ENCODE measurements at places on chromosomes 6 and 20.

GRCh38 chr6:36590237-36590636 is 3.9 kb upstream of the SRSF3 start:
- DNase-seq = no peak

GRCh38 chr20:45950330-45950646 is 15.8 kb downstream of the PCIF1 start:
- no peak for DNase-seq

DNA sequence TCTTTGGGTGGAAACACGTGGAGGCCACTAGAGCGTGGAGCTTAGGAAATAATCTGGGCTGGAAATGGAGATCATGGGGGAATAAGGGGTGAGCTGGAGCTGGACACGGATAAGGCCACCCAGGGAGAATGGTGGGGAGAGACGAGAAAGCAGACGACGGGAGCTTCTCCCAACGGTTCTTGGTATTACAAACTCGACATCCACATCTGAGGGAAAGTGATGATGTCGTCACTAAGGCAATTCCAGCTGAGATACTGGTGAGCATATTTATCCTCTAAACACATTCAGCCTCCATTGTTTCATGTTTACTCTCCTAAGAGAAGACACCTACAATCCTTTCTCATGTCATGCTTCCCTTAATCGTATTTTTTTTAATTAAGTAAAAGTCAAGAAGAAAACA is 50.2 kb upstream of the SNX9 start:
- DNase-seq = no peak

DNA sequence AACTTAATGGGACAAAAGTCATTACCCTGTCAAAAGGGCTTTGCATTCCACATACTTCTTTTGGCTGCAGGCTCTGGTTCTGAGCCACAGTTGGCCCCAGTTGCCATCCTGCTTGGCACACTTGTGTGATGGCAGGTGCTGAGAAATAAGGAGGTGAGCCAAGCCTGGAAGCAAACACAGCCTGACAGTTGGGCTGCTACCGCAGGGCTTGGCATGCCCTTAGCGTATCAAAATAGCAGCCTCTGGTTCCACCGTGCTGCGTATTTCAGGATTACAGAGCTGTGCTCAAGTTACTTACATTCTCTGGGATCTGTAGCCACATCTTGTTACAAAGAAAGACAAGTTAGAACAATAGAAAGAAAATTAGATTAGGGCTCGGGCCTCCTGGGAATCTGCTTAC is 11.1 kb downstream of the MTHFD1L start:
- no peak for DNase-seq

DNA sequence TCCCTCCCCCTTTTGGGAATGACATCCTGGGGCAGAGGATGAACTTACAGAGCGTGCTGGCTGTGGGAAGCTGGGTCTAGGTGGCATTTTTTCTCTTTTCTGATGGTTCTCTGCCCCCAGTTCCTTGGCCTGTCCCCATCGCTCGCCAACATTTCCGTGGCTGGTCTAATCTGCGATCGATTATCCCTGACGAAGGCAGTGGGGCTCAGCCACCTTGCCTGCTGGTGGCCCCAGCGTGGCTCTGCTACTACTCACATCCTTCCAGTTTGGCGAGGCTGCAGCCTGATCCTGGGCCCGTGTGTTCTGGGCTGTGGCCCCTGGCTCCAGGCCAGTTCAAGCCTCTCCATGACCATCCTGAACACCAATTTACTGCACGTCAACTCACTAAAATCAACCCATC is 6.4 kb upstream of the HLA-DOA start:
- no peak for DNase-seq

DNA sequence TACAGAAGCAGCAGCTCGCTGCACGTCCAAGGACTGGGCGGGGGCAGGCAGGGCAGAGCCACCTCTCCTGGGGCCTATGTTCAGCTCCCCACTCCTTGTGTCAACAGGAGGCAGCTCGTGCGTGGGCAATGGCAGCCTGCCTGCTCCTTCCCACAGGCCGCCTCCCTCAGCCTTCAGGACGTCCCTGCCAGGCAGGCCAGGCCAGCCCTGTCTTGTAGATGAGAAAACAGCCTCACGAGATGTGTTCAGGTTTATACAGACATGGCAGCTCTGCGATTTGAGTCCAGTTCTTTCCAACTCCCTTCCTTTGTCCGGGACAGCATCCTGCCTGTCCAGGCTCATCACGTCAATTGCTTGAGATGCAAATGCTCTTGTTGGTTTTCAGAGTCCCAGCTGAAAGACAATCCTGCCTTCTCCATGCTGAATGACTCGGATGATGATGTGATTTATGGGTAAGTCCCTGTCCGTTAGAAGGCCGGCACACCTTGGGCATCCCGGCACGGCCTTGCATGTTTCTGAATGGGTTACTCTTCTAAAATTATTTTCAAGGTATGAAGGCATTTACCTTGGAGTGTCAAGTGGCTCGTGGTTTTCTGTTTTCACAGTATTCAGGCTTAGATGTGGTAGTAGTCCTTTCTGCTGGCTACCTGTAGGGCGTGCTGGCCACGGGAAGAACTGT is 13.5 kb downstream of the DYNLT1 start:
- no peak for DNase-seq

GRCh38 chr20:58701431-58702160 is 9.0 kb downstream of the NPEPL1 start:
- no peak for DNase-seq

DNA sequence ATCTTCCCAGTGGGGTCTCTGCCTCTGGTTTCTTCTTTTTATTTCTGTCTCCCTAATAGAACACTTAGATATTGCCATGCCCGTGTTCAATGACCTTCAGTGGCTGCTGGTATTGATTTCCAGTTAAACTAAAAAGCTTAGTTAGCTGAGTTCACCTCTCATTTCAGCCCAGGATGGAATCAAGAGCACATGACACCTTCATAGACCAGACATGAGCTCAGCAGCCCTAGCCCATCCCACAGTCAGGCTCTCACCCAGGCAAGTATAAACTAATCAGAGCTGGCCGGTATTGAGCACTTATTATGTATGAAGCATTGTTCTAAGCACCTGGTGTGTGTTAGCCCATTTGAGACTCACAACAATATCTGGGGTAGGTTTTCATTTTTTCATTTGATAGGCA is 33.7 kb upstream of the PLEKHG1 start:
- no peak for DNase-seq
